CD8-positive, alpha-beta T cell (primary cell): ENCODE measurements at places on chromosomes 7 and 10.

DNA sequence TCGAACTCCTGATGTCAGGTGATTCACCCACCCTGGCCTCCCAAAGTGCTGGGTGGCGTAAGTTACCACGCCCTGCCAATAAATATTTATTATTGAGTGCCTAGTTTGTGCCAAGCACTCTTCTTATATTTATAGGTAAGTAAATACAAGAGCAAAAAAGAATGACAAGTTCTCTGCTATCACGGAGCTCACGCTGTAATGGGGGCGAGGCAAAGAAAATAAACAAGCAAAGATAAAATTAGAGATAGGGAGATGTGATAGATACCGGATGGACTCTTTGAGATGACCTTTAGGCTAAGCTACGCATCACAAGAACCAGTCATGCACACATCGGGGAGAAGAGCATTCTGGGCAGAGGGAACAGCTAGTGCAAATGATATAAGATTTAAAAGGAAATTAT, 46.3 kb downstream of the GCC1 start:
- DNase-seq, result no peak

DNA sequence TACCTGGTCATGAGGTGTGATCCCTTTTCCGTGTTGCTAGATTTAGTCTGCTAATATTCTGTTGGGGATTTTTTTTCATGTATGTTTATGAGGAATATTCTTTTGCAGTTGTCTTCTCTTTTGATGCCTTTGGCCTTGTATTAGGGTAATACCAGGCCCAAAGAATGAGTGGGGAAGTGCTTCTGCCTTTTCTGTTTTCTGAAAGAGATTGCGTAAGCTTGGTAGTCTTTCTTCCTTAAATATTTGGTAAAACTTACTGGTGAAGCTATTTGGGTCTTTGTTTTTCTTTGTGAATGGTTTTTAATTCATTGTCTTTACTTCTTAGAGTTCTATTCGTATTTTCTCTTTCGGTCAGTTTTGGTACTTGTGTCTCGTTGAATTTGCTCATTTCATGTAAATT, 51.1 kb downstream of the SHH start:
- DNase-seq, result no peak

DNA sequence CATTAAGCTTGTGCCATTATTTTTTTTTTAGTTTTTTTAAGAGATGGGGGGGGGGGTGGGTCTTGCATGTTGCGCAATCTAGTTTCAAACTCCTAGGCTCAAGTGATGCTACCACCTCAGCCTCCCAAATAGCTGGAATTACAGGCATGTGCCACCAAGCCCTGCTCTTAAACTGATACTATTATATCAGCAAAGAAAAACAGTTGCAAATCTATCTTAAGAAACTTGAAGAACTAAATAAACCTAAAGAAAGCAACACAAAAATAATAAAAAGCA, 47.5 kb downstream of the BRAF start:
- DNase-seq, result no peak

- peak; percentile 19 for DNase-seq
Observed at GRCh38 chr10:110610308-110610774, 33.8 kb upstream of the RBM20 start.

GRCh38 chr10:77898323-77899079, 28.1 kb downstream of the DLG5 start:
- no peak for DNase-seq

DNA sequence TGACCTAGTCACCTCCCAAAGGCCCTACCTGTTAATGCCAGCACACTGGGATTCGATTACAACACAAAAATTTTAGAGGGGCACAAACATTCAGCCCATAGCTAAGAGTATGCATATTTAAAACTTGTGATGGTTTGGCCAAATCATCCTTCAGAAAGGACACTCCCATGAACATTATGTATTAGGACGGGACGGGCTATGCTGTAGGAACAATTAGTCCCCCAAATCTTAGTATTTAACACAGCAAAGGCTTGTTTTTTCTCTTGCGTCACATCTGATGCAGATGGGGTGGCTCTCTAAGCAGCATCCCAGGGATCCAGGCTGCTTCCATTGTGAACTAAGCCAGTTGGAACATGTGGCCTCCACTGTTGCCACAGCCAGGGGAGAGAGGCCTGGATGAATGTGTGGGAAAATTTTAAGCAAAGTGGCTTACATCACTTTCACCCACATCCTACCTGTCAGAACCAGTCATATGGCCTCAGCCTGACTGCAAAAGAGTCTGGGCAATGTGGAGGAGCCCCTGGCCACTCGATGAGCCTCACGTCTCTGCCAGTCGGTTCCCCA, 26.6 kb downstream of the CHST3 start:
- DNase-seq, result no peak

- DNase-seq, result no peak
Observed at GRCh38 chr10:33781606-33782395, 447.3 kb upstream of the NRP1 start.

- DNase-seq, result no peak
Observed at GRCh38 chr7:22204312-22204711, 152.6 kb downstream of the RAPGEF5 start.

DNA sequence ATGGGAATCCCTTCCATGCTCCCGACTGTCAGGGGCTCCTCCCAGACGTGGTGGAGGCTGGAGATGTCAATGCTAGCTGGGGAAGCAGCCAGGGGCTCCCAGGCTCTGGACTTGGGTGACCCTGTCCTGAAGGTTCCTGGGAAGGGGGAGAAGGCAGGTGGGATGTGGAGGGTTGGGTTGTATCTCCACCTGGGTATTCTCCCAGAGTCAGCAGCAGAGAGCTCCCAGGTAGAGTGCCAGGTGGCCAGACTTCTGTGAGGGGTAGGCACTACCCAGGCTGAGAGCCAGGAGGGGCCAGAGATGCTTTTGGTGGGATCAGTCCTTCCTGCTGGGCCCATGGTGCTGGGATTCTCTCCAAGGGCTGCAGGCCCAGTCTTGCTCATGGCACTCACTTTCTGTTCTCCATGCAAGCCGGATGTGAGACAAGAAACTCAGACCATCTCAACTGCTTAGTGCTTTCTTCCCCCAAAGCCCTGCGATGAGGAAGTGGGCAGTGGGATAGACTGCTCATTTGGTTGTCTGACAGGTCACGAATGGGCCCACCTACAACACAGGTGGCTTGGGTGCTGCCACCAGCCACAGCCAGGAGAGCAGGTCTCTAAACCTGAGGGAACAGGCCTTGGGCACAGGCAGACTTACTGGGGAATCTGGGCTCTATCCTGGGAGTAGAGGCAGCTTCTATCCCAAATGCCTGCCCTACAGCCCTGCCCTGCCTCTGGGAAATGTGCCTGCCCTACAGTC, 52.5 kb upstream of the CAMK2B start:
- DNase-seq, result no peak

DNA sequence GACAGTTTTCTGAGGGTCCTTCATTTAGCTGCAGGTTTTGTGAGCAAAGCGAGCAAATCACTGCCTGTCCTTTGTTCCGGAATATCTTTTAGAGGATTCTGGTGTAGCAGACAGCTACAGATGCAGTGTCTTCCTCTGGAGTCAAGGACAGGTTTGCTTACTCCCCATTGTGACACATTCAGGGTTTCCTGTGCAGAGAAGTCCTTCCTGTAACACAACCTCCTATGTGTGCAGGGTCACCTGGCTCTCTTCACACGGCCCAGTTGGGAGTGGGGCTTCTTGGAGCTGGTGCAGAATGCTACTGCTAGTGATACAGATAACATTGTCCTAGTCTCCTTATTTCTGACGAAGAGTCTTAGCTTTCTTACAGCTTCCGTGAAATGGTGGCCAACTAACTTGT, 47.9 kb downstream of the RBM33 start:
- no peak for DNase-seq

GRCh38 chr7:159068893-159069448, 75.7 kb downstream of the VIPR2 start:
- DNase-seq, result no peak

DNA sequence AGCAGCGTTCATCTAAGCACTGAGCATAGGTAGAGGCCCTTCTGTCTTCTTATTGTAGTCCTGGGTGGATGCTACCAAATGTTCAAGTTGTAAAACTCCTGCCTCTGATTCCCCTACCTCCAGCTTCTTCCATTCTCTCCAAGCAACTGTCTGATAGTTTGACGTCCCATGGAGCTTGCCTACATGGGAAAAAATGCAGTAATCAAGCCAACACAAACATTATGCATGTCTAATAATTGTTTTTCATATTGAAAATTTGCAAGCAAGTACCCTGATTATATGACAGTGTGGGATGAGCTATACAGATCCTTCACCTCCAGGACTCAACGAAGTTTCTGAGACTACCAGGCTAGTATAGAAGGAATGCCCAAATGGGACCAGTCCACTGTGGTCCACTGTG, 31.0 kb upstream of the TRUB1 start:
- no peak for DNase-seq

DNA sequence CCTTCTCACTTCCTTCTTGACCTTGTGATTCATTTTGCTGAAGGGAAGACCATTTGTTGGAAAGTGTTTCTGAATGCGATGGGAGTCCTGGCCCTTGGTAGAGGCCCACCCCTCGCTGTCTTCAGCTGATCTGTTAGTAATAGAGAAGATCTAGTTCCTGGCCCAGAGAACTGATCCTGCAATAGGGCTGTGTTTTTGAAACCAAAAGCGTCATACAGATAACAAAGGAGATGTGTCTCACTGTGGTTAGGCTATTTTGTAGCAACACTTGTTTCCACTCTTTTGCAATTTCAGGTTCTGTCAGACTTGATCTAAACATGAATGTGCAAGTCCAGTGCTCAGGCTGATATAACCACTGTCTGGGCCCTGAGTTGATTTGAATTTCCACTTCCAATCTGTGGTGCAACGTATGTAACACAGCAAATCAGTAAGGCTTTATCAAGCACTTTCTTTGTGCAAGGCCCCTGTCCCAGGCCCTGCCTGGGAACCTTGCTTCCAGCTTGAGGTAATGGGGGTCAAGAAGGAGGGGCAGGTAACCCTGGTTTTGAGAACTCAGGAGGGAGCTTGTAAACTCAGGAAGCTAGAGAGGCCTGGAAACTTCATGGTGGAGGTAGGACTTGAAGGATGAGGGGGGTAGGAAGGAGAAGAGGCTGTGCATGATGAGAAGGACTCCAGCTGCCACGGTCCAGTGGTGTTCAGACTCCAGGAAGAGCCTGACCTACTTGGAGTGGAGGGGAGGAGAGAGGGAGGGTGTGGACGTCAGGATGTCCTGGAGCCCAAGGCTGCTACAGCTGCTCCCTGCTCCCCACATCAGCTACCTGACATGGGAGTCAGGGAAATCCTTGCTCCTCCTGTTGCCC, 42.2 kb upstream of the SRGN start:
- DNase-seq, result peak; percentile 79

GRCh38 chr7:151793531-151793951, 83.4 kb downstream of the PRKAG2 start:
- DNase-seq, result no peak

GRCh38 chr7:115116773-115117715, 195.2 kb downstream of the MDFIC start:
- DNase-seq, result no peak
